ENCODE measurements at places on chromosomes 13 and 19. TPM values are rescaled to one million over a fixed set of nuclear protein-coding genes. Genes with fewer than 3 reads are reported as not detected.
A peak's percentile ranks its signal among the peaks of the same experiment; 100 is the strongest.

GRCh38 chr19:16197188-16197621, 506 bp upstream of the AP1M1 start:
- no peak for DNase-seq

- no peak for DNase-seq
Measured at GRCh38 chr19:49912965-49913685, 15.9 kb upstream of the ATF5 start.

- no peak for DNase-seq
Measured at GRCh38 chr13:22114630-22115311, 443.9 kb downstream of the FGF9 start.

GRCh38 chr19:46717716-46718143, 816 bp upstream of the PRKD2 start:
- no peak for DNase-seq

- no peak for DNase-seq
Measured at GRCh38 chr13:29537736-29538651, 57.5 kb downstream of the SLC7A1 start.

- DNase-seq: no peak
Measured at GRCh38 chr19:328025-328505, 16.5 kb downstream of the MIER2 start.

- no peak for DNase-seq
Measured at GRCh38 chr13:63297163-63297562, 1881.5 kb upstream of the PCDH20 start.

- no peak for DNase-seq
Measured at GRCh38 chr19:681029-682019, 5.1 kb downstream of the FSTL3 start.

- peak; percentile 33 for DNase-seq
Measured at GRCh38 chr19:18013210-18014111, 5.5 kb downstream of the ARRDC2 start.

GRCh38 chr19:51467864-51468544, 9.8 kb upstream of the SIGLEC8 start:
- DNase-seq: no peak

- DNase-seq: no peak
Measured at GRCh38 chr19:55697069-55697440, 22.0 kb downstream of the EPN1 start.

- no peak for DNase-seq
Measured at GRCh38 chr13:38419312-38419873, 69.7 kb downstream of the UFM1 start.

GRCh38 chr13:106570299-106570852, 2.4 kb upstream of the ARGLU1 start:
- peak; percentile 34 for DNase-seq

- peak; percentile 93 for DNase-seq
Measured at GRCh38 chr19:4759388-4760284, 31.9 kb upstream of the FEM1A start.

- no peak for DNase-seq
Measured at GRCh38 chr13:35343417-35343816, 133.1 kb downstream of the MAB21L1 start.

DNA sequence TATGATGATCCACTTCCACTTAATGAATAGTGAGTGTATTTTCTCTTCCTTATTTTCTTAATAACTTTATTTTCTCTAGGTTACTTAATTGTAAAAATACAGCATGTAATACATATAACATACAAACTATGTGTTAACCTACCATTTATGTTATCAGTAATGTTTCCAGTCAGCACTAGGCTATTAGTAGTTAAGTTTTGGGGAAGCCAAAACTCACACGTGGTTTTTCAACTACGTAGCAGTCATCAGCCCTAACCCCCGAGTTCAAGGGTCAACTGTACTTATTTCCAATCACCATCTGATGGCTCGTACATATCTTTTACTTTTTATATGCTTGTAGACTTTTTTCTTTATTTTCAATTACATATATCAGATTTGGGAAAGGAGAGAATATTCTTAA, 95.7 kb downstream of the TNFSF13B start:
- DNase-seq: no peak

Gene FLT3
- polyA plus RNA-seq: 0.64 TPM

Gene ZNF526
- 4.5 TPM for polyA plus RNA-seq

Gene IL17D
- polyA plus RNA-seq: 43.8 TPM

Gene SIAH3
- polyA plus RNA-seq: 0.09 TPM

Gene SHISA7
- 0.17 TPM for polyA plus RNA-seq

Gene CEACAM3
- polyA plus RNA-seq: not detected

Gene TRPC4
- polyA plus RNA-seq: 1.3 TPM

Gene ZC3H4
- polyA plus RNA-seq: 25.5 TPM

Gene LRRC63
- polyA plus RNA-seq: 0.25 TPM

All from muscle of back (tissue), 13 donors.